Activated CD4-positive, alpha-beta T cell treated with anti-CD3 and anti-CD28 coated beads, Interleukin-2, amount 50 U/mL, for 1 hour (primary cell): ENCODE measurements at places on chromosomes 3 and 15.

GRCh38 chr3:134904241-134904771 is 109.2 kb downstream of the EPHB1 start:
- DNase-seq, result no peak

DNA sequence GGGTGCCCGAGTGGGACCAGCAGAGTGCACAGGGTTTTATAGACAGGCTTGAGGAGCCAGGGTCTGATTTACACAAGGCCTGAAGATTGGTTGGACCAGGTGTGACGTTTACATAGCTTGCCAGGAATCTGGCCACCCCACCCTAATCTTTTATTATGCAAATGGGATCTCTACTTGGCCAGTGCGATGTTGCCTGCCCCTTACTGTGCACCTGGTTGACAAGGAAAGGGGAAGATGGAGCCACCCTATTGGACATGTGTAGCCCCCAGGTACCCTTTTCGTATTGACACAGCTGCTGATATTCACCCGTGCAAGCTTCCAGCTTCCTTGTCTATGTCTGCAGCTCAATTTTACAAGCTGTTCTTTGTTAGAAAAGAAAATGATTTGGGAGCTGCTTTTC is 132.0 kb downstream of the ARNT2 start:
- DNase-seq, result no peak

GRCh38 chr15:69126054-69126469 is 34.4 kb upstream of the GLCE start:
- no peak for DNase-seq

- no peak for DNase-seq
Measured at GRCh38 chr3:124489506-124489905, 240.7 kb upstream of the UMPS start.

DNA sequence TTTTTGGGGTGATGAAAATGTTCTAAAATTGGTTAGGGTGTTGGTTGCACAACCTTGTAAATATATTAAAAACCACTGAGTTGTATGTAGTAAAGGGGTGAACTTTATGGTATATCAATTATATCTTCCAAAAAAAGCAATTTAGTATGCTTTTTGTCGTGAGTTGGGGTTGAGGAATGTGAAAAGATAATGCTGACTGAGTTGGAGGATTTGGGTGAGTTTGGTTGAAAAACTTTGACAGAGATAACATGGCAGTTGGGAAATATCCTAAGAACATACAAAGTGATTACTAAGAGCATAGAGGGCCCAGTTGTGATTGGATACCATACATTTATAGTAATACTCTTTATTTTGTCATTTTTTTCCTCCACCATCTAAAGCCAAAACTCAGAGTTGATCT is 33.6 kb downstream of the HMG20A start:
- DNase-seq, result no peak

GRCh38 chr3:39440316-39440715 is 27.2 kb upstream of the MOBP start:
- no peak for DNase-seq

- no peak for DNase-seq
Measured at GRCh38 chr3:57007521-57008460, 52.7 kb upstream of the SPATA12 start.

- no peak for DNase-seq
Measured at GRCh38 chr3:52090131-52090932, 34.0 kb upstream of the DUSP7 start.

GRCh38 chr3:189322339-189322738 is 150.6 kb downstream of the TPRG1 start:
- no peak for DNase-seq

- DNase-seq, result peak; percentile 63
Measured at GRCh38 chr3:39146611-39147591, 6.5 kb downstream of the CSRNP1 start.

DNA sequence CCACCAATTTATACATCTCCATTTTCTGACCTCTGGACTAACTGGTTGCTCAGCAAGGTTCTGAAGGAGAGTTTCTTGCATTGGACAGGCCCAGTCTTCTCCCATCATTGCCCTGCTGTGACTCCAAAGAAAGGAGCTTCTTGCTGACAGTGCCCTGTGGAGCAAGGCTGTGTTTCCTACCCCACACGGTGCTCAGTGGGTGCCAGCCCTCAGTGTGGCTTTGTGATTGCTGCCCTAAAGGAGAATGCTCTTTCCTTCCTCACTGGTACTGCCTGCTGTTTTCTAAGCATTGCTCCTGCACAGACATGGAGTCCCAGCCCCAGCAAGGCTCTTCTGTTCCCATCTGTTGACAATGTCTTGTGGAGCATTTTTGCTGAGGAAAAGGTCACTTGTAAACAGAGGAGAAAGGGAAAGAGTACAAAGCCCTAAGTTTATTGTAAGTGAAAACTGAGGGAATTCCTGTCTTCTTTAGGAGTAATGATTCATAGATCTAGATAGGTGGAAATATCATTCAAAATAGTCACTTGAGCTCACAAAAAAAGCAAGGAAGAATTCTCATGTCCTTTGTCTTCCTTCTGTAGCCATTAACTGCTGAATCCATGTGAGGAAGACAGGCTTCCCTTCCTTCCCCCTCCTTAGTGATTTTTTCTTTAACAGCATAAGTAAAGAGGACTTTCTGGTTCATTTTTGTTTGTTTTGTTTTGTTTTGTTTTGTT is 62.9 kb downstream of the HMG20A start:
- DNase-seq, result no peak

DNA sequence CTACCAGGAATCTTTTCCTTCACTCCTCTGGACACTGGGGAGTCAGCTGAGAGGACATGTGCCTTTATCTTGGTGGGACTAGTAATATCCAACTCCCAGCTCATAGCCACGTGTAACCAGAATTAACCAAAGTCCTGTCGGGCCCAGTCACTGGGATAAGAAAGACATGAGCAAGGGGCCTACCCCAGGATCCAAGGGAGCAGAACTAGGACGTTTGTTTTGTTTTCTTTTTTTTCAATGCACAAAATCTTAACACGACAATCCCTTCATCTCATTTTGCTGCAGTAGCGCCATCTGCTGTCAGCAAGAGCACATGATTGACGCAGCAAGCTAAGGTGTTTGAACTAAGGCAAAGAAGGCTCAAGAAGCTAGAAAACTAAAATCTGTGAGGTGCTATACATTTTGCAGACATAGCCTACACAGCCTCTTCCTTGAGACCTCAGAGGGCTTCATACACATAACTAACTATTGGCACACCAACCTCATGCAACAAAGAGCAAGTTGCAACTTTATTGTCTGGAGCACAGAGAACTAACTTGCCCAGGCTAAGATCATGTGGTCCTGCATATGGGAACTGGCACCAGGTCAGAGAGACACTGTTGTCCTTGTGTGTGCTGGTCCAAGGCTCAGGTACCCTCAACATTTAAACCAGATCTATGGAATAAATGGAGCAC is 43.6 kb downstream of the RLBP1 start:
- DNase-seq, result peak; percentile 54

DNA sequence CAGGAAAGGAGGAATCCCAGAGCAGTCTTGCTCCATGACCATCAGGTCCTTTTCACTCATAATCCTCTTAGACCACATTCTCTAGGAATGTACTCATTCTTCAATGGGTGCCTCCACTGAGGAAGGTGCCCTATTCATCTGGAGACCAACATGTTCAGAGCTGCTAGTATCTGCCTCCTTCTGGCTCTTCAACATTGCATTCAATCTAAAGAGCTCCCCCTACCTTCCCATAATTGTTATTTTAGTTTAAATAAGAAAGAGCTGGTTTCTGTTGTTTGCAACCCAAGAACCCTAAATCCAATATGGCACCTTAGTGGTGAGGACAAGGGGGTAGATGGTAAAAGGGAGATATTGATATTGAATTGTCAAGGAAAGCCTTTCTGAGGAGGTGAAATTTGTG is 67.6 kb downstream of the SCN11A start:
- no peak for DNase-seq

GRCh38 chr15:38215707-38216106 is 36.9 kb upstream of the SPRED1 start:
- DNase-seq, result no peak

DNA sequence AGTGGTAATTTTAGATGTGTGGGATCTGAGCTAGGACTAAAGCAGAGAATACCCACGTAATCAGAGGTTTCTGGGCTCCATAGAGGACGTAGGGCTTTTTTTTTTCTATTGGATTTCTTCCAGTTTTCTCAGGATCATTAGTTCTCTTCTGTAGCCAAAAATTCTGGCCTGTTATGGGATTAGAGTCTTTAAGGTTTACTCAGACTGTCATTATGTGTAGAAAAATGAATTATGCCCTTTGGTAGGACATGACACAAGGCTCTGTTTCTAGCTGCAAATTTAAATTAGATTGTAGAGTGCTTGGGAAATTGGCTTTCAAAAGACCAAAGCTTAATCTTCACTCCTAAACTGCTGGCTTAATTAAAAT is 1.9 kb downstream of the SETD5 start:
- DNase-seq, result no peak

- DNase-seq, result no peak
Measured at GRCh38 chr3:44184319-44184953, 57.2 kb upstream of the TOPAZ1 start.

DNA sequence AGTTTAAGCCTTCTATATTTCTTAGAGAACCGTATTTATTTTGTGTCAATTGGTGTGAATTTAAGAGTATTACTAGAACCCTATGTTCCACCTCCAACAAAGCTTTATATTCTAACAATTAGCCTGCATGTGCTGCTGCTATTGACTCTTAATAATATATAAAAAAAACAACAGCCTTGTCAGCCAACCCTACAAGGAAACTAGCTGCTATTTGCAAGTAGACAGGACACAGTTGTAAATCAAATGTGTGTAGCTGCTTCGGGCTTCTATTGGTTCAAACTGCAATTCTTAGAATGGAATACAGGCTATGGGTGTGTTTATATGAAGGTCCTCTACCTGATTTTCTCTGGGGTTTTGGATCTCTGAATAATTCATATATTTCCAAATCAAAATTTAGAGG is 60.7 kb downstream of the ZBTB20 start:
- no peak for DNase-seq

DNA sequence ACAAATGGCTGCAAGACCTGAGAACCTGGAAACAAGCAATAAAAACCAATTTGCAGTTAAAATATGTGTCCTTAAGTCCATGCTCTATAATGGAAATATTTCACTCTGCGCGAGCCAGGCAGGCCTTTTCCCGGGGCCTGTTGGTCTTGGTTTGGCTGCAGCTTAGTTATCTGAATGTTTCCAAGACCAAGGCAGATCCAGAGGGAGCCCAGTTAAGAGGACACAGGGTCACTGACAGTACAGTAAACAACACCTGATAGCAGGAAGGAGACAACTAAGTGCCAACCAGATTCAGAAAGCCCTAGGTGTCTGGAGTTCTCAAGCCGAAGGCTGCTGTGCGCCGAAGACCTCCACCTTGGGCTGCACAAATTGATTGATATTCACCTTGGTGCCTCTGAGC is 32.8 kb downstream of the THSD4 start:
- DNase-seq, result no peak

DNA sequence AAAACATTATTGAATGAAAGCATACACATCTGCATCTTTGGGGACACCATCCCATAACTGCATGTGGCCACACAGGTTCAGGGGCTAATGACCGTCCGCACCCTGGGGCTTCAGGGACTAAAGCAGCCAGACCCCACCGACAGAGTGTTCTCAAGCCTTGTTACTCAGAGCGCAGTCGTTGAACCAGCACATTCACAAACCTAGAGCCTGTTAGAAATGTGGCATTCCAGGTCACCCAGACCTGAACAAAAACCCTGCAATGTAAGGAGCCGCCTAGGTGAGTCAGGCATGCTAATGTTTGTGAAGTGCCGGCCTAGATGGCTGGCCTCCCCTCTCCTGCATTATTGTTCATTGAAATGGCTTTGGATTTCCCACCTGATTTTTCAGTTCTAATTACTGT is 52.3 kb upstream of the HACD2 start:
- DNase-seq, result no peak

DNA sequence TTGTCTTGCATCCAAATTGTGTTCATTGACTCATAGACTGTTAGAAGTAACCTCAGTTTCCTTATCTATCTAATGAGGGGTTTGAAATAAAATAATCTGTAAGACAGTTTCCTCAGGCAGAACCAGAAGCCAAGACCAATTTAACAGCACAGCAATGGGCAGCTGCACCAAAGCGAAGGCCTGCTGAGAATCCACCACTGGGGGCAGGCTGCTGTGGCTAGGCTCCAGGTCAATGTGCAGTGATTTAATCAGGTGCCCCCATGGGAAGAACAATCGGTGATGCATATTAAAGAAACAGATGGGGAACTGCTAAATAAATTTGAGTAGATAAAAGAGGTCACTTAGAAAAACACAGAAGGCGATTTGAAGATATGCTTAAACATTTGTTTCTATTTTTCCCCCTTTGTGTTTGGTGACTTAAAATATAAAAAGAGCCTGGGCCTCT is 28.0 kb upstream of the TMOD3 start:
- no peak for DNase-seq

- no peak for DNase-seq
Measured at GRCh38 chr3:8578282-8578681, 66.3 kb downstream of the SSUH2 start.

- DNase-seq, result no peak
Measured at GRCh38 chr15:100877551-100877950, 2.1 kb upstream of the ALDH1A3 start.

DNA sequence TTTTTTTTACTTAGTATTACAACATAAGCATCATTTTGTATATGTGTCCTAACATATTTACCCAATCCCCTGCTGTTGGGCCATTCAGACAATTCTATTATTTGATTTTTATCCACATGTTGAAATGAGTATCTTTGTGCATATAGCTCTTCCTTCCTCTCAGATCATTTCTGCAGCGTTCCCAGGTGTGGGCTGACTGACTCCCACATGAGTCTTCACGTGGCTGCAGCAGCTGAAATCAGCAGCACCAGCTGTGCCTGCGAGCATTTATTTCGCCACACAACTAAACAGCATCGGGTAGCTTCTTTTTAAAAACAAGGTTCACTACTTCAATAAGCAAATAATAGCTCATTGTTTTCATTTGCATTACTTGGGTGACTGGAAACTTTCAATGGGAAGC is 44.5 kb upstream of the PDE8A start:
- no peak for DNase-seq

GRCh38 chr3:184688251-184688881 is 23.5 kb downstream of the MAGEF1 start:
- DNase-seq, result no peak

DNA sequence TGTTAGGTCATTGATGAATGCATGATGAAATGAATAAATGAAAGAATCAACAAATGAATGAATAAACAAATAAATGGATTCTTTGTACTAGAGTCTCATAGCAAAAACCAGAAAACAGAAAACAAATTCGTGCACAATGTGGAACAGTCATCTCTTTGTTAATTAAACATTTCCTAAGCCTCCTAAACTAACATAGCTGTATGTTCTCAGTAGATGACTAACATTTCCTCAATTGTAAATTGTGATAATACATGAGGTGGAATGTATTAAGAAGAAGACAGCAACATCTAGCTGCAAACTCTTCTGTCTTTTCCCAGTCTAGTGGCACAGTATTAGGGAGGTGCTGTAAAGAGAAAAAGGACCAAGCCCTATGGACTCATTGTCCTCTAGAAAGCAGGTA is 1021.0 kb downstream of the MCTP2 start:
- DNase-seq, result no peak
